GM23248 (cell line): ENCODE measurements at places on chromosomes 16 and 17.

GRCh38 chr16:84332975-84333684 is 35.2 kb upstream of the ATP2C2 start:
- no peak for DNase-seq

GRCh38 chr16:26708428-26708827 is 358.3 kb upstream of the C16orf82 start:
- peak; percentile 4 for DNase-seq

GRCh38 chr16:65781855-65782254 is 584.6 kb upstream of the CDH5 start:
- no peak for DNase-seq

DNA sequence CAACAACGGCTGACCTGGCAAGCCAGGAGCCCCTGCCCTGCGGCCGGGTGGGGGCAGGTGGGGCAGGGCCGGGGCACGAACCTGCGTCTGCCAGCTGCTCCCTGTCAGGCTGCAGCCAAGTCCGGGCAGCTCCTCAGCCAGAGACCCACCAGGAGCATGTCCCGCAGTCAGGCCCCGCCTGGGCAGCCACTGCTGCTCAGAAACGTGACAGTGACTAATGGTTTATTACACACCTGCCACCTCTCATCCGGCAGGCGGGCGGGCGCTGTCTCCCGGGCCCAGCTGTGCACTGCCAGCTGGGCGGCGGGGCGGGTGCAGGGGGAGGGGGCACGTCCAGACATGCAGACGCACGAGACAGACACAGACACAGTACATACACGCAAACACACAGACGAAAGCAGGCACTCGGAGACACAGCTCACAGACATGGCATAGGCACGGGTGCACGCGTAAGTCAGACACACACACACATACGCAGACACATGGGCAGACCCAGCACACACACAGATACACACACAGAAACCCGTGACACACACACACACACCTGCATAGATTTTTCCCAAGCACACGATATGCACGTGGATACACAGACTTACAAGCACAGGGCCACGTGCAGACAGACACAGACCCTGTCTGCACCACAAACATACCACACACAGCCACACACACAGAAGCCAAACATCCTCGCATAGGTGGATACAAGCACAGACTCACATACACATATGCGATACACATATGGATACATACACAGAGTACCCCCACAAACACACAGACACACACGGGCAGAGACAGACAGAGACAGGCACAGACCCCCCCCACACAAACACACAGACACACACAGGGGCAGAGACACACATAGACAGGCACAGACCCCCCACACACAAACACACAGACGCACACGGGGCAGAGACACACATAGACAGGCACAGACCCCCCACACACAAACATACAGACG is 248.3 kb upstream of the CIBAR2 start:
- DNase-seq: no peak

DNA sequence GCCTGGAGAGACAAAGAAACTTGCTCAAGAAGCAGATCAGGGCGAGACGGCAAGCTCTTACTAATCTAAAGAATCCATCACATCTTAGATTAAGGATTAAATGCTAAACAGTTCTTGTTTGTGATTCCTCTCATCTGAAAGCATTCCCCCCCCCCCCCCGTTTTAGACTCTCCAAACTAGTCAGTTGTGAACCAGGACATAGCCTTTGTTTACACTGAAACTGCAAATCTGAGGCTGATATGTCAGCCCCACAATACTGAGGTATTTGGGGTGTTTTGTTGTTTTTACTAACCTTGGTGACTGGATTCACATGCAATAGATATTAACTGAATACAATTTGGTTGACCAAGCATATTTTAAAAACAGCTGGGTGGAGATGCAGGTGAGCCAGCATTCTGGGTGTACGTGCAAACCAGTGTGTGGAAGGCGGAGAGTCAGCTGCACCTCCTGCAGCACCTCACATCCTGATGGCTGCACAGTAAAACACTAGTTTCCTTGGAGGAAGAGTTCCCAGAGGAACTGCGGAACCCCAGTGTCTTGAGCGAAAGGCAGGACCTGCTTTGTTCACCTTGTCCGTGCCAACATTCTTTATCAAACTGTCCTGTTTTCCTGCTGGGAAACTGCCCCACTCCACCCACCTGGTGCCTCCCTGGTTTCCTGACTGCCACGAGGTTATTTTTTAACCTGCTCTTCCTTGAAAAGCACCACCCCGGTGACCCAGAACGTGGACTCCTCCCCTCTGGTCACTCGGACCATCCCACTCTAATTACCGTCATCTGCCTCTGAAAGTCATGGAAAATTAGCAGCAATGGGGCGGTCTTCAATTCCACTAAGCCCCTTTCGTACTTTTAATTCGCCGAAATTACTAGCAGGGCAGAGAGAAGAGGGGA is 1.2 kb upstream of the YPEL2 start:
- peak; percentile 38 for DNase-seq

- peak; percentile 57 for DNase-seq
These were observed 51.4 kb downstream of the HS3ST3A1 start for GRCh38 chr17:13550291-13550690.

DNA sequence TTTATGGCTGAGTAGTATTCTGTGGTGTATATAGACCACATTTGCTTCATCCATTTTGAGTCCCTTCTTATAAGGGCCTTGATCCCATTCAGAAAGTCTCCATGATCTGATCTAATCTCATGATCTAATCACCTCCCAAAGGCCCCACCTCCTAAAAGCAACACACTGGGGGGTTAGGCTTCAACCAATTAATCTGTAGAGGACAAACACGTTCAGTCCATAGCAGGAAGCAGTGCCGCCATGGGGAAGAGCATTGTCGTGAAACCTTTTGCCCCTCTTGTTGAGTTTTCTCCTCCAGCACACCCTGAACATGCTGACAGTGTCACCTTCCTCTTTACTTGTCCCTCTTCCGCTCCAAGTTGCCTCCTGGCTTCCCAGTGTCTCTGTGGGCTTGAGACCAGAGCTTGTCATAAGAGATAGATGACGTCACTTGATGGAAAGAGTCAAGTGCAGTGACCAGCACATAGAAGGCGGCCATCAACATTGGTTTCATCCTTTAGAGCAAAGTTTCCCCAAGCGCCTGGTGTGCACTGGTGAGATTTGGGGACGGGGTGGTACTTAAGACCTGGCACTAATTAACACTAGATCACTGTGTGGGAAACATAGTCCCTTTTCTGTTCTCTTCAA is 74.1 kb downstream of the PRKCB start:
- no peak for DNase-seq

DNA sequence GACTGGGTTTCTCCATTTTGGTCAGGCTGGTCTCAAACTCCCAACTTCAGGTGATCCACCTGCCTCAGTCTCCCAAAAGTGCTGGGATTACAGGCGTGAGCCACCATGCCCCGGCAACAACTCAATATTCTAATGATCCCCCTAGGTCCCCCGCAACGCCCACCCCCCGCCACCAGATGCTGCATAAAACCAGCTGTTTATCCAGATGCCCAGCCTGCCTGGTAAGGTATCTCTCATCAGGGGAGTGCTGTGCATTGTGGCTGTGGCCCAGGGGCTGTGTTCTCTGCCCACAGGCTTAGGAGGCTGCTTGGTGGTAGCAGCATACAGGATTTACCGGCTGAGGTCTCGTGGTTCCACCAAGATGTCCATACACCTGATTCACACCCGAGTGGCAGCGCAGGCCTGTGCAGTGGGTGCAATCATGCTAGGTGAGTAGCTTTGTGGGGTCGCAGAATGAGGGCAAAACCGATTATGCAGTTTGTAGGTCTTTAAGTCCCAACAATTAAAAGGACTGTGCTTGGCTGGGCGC is 1.3 kb downstream of the HIGD1B start:
- no peak for DNase-seq

DNA sequence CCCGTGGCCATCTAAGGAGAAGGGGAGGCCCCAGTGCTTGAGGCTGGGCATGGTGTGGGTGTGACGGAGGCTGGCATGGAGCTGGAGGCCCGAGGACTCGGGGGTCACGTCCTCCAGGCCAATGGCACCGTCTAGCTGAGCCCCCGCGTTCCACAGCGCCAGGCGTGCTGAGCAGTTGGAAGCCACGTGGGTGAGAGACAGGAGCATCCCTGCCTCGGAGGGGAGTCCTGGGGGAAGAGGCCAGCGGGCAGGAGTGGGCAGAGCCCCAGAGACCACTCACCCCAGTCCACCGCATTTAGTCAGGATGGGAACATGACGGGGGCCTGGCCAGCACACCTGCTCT is 78.8 kb downstream of the RMI2 start:
- DNase-seq: no peak

- DNase-seq: no peak
These were observed 52.7 kb downstream of the VMP1 start for GRCh38 chr17:59760160-59760559.

DNA sequence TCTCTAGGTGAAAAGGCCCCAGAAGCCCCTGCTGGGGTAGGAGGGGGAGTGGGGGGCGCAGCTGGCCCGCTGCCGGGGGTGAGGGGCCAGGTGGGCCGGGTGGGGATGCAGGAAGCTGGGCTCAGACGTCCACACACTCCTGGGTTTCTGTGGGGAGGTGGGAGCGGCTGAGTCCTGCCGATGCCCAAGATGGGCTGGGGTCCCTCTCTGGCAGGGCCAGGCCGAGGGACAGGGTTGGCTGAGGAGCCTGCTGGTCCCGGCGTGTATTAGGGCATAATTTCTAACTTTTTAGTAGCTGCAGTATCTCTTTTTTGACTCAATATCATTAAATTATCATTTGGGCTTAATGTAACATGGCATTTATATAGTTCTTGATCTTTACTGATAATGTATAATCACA is 121.4 kb upstream of the CORO6 start:
- no peak for DNase-seq

DNA sequence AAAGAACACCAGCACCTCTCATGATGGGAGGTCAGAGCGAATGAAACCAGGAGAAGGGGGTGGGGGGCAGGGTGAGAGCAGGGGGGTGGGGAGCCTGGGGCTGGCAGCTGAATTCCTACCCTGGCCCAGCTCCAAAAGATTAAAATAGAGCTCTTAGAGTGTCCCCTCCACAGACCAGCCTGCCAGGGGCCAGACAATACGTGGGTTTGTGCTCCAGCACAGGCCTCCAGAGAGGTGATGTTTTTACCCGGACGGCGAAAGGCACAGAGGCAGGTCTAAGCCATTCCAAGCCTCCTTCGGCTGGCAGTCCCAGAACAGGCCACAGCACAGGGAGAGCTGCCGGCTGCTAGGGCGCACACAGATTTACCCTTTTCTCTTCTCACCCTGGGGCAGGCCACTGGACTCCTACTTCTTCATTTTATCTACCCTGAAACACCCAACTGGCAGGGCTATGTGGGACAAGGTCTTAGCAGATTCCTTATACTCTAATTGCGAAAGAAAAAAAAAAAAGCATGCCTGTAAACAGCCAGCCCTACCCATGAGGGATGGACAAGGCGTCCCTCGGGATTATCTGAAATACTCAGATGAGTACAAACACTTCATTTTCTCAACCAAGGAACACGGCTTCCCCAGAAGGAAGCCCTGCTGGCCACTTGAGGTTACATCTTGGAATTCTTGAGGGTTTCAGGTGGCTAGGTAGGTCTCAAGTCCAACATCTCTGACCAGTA is 71.9 kb upstream of the NOG start:
- no peak for DNase-seq

DNA sequence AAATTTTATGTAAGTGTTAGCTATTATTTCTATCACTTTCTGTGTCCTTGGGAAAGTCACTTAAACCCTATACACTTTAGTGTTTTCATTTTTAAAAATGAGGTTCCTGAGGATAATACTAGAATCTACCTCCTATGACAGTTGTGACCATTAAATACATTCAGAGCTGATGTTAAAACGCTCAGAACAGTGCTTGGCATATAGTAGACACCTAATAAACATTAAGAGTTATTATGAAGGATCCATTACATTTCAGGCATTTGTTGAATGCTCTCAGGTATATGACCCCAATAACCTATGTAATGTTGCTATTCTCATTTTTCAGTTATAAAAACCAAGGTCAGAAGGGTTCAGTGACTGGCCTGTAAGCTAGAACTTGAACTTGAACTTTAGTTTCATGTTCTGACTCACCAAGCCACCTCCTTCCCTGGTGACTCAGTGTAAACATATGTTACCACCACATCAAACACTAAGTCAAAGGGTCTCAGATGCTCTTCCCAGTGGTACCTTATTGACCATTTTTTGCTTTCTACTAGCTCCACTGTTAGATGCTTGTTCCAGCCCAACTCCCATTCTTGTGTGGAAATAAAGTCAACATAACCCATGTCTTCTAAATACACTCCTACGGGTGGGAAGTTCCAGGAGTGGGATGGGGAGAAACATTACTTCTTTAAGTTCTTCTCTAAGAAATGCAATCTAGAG is 47.6 kb downstream of the HSD17B2 start:
- DNase-seq: peak; percentile 66

DNA sequence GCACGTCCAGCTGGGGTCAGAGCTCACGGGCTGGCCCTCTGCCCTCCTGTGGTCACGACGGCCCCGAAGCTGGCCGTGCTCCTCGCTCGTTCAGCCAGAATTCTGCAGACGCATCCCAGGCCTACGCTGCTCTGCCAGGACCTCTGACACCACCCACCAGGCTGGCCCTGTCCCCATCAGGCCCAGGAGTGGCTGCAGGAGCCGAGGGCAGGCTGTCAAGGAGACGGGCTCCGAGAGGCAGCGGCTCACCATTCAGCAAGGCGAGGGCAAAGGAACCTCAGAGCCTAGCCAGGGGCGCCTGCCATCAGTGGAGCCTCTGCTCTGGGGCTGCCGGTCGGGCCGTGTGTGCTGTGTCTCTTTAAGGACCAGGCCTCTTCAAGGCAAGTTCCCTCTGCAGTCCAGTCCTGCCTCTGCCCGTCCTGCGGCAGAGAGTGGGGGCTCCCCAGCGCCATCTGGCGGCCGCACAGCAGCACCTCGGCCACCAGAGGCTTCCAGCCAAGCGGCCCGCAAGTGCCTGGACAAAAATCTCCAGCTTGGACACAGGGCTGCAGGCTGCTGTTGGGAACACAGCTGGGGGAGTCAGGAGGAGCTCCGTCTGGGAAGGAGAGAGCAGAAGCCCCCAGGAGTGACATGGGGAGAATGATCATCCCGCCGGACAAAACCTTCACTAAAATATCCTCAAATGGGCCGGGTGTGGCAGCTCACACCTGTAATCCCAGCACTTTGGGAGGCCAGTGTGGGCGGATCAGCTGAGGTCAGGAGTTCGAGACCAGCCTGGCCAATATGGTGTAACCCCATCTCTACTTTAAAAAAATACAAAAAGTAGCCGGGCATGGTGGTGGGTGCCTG is 7.4 kb upstream of the ABR start:
- DNase-seq: peak; percentile 91

- DNase-seq: no peak
These were observed 76.2 kb downstream of the RBFOX1 start for GRCh38 chr16:7408700-7409365.

DNA sequence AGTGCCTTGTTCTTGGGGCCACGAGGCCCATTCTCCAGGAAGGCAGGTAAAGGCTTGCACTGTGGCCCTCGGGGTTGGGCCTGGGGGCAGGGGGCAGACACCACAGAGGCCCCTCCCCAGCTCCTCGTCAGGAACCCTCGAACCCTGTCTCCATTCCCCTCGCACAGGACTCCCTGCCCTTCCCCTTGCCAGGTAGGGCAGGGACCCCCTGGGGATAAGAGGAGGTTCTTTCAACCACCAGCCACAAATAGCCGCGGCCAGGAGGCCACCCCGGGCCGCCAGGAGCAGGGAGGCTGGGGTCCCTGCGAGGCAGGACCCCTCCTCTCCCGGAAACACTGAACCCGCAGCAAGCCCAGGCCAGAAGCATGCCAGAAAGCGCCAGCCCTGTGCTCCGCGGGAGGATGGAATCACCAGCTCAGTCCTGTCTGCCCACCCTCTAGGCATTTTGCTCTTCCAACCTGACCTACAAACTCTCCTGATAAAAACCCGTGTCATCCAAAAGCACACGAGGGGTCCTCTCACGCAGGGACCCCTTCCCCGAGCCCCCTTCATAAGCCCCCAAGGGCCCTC is 45.6 kb downstream of the SLC47A1 start:
- DNase-seq: no peak
